ENCODE measurements at places on chromosomes 2 and 18. TPM values are rescaled to one million over a fixed set of nuclear protein-coding genes. Genes with fewer than 3 reads are reported as not detected.

IL1RL2 gene
- 1.2 TPM for total RNA-seq

CCDC150 gene
- total RNA-seq, result 7.1 TPM

FBXO36 gene
- 7.2 TPM for total RNA-seq

L3MBTL4 gene
- 10.7 TPM for total RNA-seq

LGALSL gene
- 19.2 TPM for total RNA-seq

LANCL1 gene
- total RNA-seq, result 53.8 TPM

PLA2R1 gene
- 54.5 TPM for total RNA-seq

All from metanephros (tissue), 2 donors.